BJ (cell line): ENCODE measurements at places on chromosomes 5 and 9. TPM values are rescaled to one million over a fixed set of nuclear protein-coding genes. Genes with fewer than 3 reads are reported as not detected.

- no peak for DNase-seq
These were observed 40.1 kb upstream of the PLPP6 start for GRCh38 chr9:4622016-4622415.

- no peak for DNase-seq
These were observed 284.1 kb downstream of the ELAVL2 start for GRCh38 chr9:23541976-23542375.

DNA sequence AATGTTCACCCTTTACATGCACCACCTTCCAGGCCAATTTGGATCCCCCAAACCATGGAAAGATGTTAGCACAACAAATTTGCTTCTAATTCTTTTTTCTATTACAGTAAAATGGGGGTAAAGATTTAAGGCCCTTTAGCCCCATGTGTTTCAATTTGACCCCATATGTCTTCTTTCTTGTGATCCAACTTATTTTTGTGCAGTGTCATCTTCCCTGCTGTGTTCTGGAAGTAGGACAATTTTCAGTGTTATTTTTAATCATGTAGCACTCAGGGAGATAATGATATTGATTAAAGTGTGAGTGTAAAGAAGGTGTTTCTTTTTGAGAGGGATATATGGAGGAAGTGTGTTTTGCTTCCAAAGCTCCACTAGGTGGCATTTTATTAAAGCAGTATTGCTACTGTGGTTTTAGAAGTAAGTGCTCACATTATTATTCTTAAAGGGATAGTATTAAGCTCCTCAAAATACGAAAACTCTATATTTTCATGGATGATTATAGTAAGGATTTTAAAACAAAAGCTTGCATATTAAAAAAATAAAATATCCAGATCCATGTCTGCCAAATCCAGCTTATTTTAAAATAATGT lies 118.7 kb upstream of the ATP10B start:
- no peak for DNase-seq

DNA sequence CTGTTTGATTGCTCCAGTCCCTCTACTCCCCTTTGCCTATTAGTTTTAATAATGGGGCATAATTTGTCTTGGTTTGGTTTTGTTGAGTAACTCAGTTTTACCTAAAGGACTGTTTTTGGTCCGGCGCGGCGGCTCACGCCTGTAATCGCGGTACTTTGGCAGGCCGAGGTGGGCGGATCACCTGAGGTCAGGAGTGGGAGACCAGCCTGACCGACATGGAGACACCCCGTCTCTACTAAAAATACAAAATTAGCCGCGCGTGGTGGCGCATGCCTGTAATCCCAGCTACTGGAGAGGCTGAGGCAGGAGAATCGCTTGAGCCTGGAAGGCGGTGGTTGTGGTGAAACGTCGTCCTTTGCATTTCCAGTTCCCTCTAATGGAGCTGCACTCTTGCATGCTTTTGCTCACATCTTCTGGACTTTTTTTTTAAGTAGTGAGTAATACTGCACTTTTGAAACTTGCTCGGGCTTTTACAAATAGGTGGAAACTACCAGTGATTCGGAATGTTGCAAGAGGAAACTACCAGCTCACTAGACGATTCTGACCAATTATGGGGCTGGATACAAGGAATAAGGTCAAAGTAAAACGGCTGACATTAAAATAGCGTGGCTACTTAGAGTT lies 721 bp upstream of the MAML1 start:
- peak; percentile 45 for DNase-seq

- no peak for DNase-seq
These were observed 23.4 kb downstream of the CORO2A start for GRCh38 chr9:98168941-98169488.

- DNase-seq: no peak
These were observed 35.2 kb downstream of the DDX4 start for GRCh38 chr5:55773057-55773456.

DNA sequence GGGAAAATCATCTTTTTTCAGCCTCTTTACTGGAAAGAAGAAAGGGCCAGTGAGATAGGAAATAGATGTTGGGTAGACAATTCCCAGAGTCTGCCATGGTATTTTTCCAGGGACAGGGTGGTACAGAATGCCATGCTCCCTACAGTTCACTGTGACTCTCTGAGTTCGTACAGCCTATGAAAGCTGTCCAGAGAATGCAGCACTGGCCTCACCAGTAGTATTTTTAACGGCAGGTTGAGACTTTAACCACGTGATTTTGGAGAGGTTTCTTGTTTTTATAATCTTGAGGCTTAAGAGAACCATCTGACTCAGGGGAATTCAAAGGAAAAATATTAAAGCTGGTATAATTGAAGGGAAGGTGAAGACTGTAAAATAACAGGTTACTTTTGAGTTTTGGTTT lies 10.1 kb upstream of the ZNF474 start:
- no peak for DNase-seq

GRCh38 chr5:104706600-104706999 lies 1144.0 kb upstream of the NUDT12 start:
- DNase-seq: no peak

Gene SNX18
- 33.3 and 47.0 TPM in 2 replicates for polyA plus RNA-seq

Gene TRIM36
- polyA plus RNA-seq: 0.15 and 0.20 TPM in 2 replicates
